ENCODE measurements at places on chromosomes 12 and 14. TPM values are rescaled to one million over a fixed set of nuclear protein-coding genes. Genes with fewer than 3 reads are reported as not detected.

Gene SLC10A1
- total RNA-seq = not detected

GRCh38 chr14:105171004-105171673 lies 2.6 kb upstream of the JAG2 start:
- H3K27me3 ChIP-seq = peaks cover 36% of the 10 kb centered on the region
- no peak overlapping the region for H3K27ac ChIP-seq
- H3K4me1 ChIP-seq = no peaks in the 10 kb centered on the region
- no peak overlapping the region for H3K4me3 ChIP-seq

- H3K27ac ChIP-seq = no peak overlapping the region
- peaks cover 6% of the 10 kb centered on the region for H3K36me3 ChIP-seq
- no peak for DNase-seq
- no peak overlapping the region for H3K4me3 ChIP-seq
Observed at GRCh38 chr14:73889376-73889775, 2.7 kb downstream of the ZNF410 start.

Gene TAS2R7
- not detected for total RNA-seq

Gene ZDHHC22
- 0.31 TPM for total RNA-seq

DNA sequence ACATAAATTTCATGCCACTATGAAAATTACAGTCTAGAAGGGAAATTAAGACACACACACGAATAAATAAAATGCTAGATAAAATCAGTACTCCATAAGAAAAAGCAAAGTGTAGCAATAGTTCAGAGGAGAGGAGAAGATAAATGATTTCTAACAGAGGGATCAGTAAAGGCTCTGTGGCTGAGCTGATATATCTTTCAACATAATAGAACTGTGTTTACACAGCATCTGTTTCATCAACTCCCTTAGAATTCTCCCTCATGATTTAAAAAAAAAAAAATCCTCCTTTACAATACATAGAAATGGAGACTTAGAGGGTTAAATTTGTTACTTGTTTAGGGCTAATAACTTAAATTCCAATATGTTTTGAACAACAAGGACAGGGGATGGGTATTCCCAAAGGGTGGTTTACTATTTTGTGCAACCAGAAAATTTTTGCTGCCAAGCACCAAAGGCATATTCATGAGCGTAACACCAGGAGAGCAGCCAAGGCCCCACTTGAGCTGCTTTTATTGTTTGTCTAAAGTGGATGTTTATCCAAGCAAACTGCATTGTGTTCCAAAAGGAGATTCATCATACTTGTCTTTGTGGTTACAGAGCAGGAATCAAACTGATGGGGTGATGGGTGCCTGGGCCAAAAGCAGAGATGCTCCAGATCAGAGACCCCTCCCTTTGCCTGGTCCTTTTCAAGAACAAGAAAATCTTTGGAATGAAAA lies 162.7 kb downstream of the BMP4 start:
- no peak overlapping the region for H3K27ac ChIP-seq
- no peaks in the 10 kb centered on the region for H3K36me3 ChIP-seq
- H3K4me1 ChIP-seq = peaks cover 9% of the 10 kb centered on the region
- no peak overlapping the region for H3K4me3 ChIP-seq
- DNase-seq = no peak

GRCh38 chr14:64997108-64997794 lies 10.6 kb downstream of the FNTB start:
- H3K4me3 ChIP-seq = no peak overlapping the region
- DNase-seq = peak; percentile 16
- H3K4me1 ChIP-seq = peaks cover 15% of the 10 kb centered on the region
- no peak overlapping the region for H3K27ac ChIP-seq
- no peaks in the 10 kb centered on the region for H3K27me3 ChIP-seq

- no peak for DNase-seq
- H3K27me3 ChIP-seq = peaks cover 11% of the 10 kb centered on the region
- no peak overlapping the region for H3K4me3 ChIP-seq
- H3K27ac ChIP-seq = no peak overlapping the region
Observed at GRCh38 chr12:130770413-130771028, 54.4 kb upstream of the RIMBP2 start.

- H3K4me3 ChIP-seq = no peak overlapping the region
- H3K27me3 ChIP-seq = no peaks in the 10 kb centered on the region
- no peaks in the 10 kb centered on the region for H3K36me3 ChIP-seq
- H3K27ac ChIP-seq = no peak overlapping the region
Observed at GRCh38 chr14:28340816-28341215, 425.8 kb upstream of the FOXG1 start.

DNA sequence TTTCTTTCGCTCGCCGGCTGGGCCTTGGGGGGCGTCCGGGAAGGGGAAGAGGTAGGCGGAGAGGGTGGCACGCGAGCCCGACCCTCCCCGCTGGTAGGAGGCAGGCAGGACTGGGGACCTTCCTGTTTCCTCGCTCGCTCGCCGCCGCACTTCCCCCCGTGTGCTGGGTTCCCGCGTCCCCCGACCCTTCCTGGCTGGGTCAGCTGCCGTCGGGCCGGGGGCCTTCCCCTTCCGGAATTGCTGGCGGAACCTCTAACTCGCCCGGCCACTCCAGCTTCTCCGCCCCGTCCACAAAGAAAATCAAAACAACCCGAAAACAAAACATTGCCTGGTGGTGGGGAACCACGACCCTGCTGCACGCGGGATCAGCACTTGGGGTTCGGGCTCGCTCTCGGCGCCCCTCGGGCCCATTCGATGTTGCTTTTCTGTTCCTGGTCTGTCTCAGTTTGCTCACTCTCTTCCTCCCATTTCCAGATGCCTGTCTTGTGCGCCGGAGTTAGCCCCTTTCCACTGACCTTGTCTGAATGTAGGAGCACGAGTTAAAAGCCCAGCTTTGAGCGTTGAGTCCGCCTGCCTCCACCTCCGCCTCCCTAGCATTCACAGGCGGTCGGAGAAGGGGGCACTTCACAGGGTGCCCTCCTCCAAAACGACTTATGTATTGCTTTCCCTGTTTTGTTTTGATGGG lies 581 bp downstream of the PAPOLA start:
- H3K36me3 ChIP-seq = no peaks in the 10 kb centered on the region
- H3K27me3 ChIP-seq = no peaks in the 10 kb centered on the region
- DNase-seq = peak; percentile 55
- peaks cover 27% of the 10 kb centered on the region for H3K4me1 ChIP-seq
- peak overlapping the region; percentile 88 for H3K27ac ChIP-seq
- H3K4me3 ChIP-seq = peak overlapping the region; percentile 85

GRCh38 chr14:49512147-49512551 lies 74.0 kb downstream of the RPS29 start:
- H3K27me3 ChIP-seq = no peaks in the 10 kb centered on the region
- H3K27ac ChIP-seq = no peak overlapping the region
- no peak for DNase-seq
- H3K36me3 ChIP-seq = no peaks in the 10 kb centered on the region
- no peak overlapping the region for H3K4me3 ChIP-seq
- peaks cover 5% of the 10 kb centered on the region for H3K4me1 ChIP-seq

Gene POTEM
- total RNA-seq = not detected

- no peaks in the 10 kb centered on the region for H3K36me3 ChIP-seq
- no peak overlapping the region for H3K27ac ChIP-seq
- no peak overlapping the region for H3K4me3 ChIP-seq
- H3K4me1 ChIP-seq = no peaks in the 10 kb centered on the region
- no peak for DNase-seq
Observed at GRCh38 chr12:68157380-68157779, 2.2 kb downstream of the IFNG start.

- H3K27me3 ChIP-seq = no peaks in the 10 kb centered on the region
- peaks cover 17% of the 10 kb centered on the region for H3K4me1 ChIP-seq
- peak overlapping the region; percentile 42 for H3K27ac ChIP-seq
- peak; percentile 88 for DNase-seq
- no peaks in the 10 kb centered on the region for H3K36me3 ChIP-seq
Observed at GRCh38 chr14:75711796-75712211, 50.8 kb downstream of the TTLL5 start.

Gene UNC79
- total RNA-seq = 2.1 TPM

Gene PTHLH
- total RNA-seq = not detected

DNA sequence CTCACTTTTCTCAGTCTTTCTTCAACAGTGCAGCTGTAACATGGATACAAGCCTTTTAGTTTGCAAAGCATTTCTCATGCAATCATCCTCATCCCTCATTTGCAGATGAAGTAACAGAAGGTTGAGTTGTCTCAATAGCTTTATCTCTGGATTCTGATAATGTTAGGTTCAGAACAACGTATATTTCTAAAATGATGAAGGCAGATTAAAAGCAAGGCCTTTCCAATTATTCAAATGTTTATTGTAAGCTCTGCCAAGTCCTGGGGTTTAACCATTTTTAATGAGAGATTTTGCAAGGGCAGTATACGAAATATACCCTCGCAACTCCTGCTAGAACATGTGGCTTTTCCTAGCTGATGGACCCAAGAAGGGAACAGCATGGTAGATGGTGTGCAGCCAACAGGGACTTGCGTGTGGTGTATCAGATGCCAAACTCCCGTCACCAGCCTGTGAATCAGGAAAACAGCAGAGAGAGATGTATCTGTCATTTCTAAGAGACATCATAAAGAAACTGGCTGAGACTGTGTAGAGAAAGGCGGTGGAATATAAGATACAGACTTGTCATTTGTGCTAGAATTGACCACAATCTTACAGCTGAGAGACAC lies 319.7 kb downstream of the MED13L start:
- no peak for DNase-seq
- no peaks in the 10 kb centered on the region for H3K27me3 ChIP-seq
- no peak overlapping the region for H3K27ac ChIP-seq
- no peaks in the 10 kb centered on the region for H3K36me3 ChIP-seq
- H3K4me3 ChIP-seq = no peak overlapping the region

DNA sequence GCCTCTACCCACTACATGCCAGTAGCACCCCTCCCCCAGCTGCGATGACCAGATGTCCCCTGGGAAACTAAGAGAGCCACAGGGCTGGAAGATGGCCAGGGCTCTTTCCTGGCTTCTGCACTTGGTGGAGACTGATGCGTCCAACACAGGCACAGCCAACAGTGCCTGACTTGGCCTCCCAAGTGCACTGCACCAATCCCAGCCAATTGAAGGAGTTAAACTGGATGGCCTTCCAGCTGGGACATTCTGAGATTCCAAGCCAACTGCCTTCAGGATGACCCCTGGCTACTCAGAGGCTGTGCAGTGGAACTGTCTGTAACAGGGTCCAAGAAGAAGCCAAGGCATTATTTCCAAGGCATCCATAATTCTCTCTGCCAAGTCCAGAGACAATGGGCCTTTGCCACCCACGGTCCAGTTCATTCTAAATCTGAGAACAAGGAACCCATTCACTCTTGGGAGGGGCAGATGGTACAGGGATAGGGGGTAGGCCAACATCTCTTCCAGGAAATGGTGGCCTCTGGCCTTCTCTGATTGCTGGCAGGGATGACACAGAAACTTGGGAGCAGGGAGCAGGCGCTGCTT lies 35.2 kb downstream of the PRIMA1 start:
- no peaks in the 10 kb centered on the region for H3K27me3 ChIP-seq
- H3K36me3 ChIP-seq = no peaks in the 10 kb centered on the region
- H3K27ac ChIP-seq = no peak overlapping the region
- DNase-seq = no peak
- no peak overlapping the region for H3K4me3 ChIP-seq

DNA sequence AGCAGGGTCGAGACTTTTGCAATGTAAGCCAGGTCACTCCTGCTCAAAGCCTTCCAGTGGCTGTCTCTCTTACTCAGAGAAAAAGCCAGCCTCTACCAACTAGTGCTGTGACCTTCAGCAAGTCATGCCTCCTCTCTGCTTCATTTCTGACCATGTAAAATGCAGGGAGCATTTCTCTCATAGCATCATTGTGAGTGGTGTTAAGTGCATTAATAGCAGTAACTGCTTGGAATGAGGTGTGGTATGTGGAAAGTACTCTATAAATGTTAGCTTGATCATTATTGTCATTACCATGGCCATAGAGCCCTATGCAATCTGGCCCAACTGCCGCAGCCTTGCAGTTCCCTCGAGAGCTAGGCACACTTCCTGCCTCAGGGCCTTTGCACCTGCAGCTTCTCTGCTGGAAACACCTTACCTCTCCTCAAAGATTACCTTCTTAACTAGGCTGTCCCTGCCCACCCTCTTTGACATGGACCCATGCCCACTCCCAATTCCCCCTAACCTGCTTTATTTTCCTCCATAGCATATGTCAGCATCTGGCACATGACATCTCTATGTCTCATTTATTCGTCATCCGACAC lies 10.9 kb downstream of the PLEKHD1 start:
- H3K27me3 ChIP-seq = peaks cover 15% of the 10 kb centered on the region
- H3K27ac ChIP-seq = no peak overlapping the region
- H3K4me3 ChIP-seq = no peak overlapping the region
- H3K4me1 ChIP-seq = no peaks in the 10 kb centered on the region
- no peaks in the 10 kb centered on the region for H3K36me3 ChIP-seq
- no peak for DNase-seq

DNA sequence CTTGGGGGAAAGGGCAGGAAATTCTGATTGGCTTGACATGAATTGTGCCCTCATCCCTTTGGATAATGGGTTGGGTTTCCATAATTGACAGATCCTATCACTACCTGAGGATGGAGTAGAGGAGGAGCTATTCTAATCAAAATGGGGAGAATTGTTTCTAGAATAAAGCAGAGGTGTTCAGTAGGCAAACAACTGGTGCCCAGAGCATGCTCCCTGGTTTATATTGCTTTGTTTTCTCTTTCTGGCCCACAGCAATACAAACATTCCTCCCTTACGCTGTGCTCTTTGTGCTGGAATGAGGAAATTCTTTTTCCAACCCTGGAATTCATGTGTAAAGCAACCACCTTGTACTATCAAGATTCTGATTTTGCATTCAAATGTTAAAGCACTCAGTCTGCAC lies 147.4 kb downstream of the RASSF9 start:
- no peaks in the 10 kb centered on the region for H3K36me3 ChIP-seq
- H3K4me3 ChIP-seq = no peak overlapping the region
- H3K27me3 ChIP-seq = no peaks in the 10 kb centered on the region
- no peaks in the 10 kb centered on the region for H3K4me1 ChIP-seq

DNA sequence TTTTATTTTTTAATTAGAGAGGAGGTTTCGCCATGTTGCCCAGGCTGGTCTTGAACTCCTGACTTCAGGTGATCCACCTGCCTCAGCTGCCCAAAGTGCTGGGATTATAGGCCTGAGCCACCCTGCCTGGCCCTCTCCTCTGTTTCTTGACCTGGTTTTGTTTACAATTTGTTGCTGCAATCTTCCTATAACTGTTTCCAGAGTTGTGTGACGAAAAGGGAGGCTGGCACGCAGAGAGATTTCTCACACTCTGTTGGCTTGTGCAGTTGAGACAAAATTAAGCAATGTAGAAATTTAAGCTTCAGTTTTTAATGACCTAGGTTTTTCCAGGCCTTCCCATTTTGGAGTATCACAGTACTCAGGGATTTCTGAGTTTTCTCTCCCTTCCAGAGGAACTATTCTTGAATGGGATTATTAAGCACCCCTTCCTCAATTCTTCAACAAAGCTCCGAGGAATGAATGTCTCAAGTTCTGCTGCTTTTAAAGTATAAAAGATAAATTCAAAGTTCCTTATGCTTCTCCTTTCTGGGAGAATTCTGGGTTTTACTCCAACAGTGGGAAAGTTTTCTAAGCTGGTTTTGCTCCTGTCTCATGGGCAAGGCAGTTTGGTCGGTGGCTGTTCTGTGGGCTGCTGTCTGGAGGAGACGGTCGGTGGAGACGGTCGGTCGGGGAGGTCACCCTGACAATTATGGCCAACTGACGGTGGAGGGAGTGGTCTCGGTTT lies 20.4 kb upstream of the FOS start:
- DNase-seq = no peak
- H3K27ac ChIP-seq = peak overlapping the region; percentile 65
- peaks cover 8% of the 10 kb centered on the region for H3K27me3 ChIP-seq

- H3K36me3 ChIP-seq = no peaks in the 10 kb centered on the region
- H3K4me1 ChIP-seq = peaks cover 28% of the 10 kb centered on the region
- no peaks in the 10 kb centered on the region for H3K27me3 ChIP-seq
Observed at GRCh38 chr12:107645630-107646333, 39.8 kb upstream of the PWP1 start.

Gene DLGAP5
- 313 TPM for total RNA-seq

Gene GPR68
- 0.84 TPM for total RNA-seq
